Astrocyte of the spinal cord (primary cell): ENCODE measurements at places on chromosomes 6 and 20.

DNA sequence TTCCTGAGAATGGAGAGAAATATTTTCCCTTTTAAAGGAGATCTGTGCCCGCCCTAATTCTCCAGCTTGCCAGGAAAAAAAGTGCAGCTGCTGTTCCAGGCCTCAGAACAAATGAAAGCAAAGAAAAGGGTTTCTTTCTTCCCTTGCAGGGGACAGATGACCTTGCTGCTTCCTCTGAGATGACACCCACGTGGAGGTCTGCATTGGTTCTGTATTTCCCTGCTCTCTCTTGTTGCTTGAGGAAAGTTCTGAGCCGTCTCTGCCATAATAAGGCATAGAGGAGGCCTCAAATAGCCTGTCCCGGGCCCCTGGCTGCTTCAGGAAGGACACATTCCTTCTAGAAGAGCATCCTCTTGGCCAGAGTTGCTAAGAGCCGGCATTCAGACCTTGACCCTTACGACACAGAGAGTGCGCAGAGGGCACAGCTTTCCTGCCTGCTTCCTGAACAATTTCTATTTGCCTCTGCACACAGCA is 501.8 kb upstream of the SULF2 start:
- no peak for DNase-seq

GRCh38 chr6:149342525-149342924 is 25.0 kb downstream of the TAB2 start:
- DNase-seq, result no peak

GRCh38 chr6:137156650-137157049 is 16.8 kb downstream of the IL22RA2 start:
- DNase-seq, result no peak

- DNase-seq, result no peak
Observed at GRCh38 chr6:117918454-117918853, 11.4 kb downstream of the SLC35F1 start.

DNA sequence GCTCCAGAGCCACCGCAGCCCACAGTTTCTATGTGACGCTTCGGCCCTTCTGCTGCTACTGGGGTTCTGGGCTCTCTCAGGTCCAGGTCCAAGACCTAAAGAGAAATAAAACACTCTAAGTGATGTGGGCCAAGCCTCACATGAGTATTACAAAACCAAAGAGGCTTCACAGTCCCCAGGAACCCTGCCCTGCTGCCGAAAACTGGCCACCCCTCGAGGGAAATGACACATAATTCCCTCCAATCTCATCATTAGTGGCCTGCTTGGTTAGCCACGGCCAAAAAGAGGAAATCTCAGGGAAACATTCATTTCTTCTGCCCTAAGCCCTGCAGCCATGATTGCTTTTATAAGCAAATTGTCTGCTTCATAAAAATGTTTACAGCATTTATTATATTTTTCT is 32.5 kb downstream of the DLL1 start:
- no peak for DNase-seq

- peak; percentile 41 for DNase-seq
Observed at GRCh38 chr6:104887350-104887749, 27.6 kb upstream of the HACE1 start.

DNA sequence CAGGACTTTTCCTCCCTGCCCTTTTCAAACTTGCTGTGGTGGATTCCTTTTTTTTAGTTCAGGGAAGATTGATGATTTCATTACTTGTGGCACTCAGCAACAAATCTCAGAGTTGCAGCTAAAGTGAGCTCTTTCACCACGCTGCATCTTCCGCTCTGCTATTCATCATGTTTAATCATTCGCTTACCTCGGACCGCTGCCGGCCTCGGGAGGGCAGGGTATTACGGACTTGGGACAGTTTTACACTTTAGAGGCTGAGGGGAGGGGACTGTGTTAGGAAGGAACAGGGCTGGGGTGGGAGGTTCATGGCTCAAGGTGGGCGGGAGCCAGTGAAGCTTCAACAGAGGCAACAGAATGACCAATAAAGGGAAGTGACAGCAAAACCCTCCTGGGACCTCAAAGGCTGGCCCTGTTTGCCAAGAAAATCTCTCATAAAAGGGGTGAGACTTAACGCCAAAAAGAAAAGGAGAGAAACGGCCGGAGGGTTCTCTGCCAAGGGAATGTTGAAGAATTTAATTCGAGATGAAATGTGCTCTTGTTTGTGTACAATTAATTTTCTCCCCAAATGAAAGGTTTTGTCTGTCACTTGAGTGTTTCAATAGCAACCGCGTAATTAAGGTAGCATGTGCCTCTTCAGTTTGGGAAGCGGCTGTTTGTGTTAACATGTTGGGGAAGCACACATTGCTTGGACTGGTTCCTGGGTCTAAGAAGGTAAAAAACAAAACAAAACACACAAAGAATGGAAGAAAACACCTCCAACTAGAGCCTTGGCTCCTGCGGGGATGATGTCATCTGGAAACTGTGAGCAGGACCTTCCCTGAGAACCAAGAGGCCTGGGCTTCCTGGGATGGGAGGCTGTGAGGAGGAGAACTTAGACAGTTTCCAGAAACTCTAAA is 72.5 kb upstream of the SULF2 start:
- DNase-seq, result no peak

DNA sequence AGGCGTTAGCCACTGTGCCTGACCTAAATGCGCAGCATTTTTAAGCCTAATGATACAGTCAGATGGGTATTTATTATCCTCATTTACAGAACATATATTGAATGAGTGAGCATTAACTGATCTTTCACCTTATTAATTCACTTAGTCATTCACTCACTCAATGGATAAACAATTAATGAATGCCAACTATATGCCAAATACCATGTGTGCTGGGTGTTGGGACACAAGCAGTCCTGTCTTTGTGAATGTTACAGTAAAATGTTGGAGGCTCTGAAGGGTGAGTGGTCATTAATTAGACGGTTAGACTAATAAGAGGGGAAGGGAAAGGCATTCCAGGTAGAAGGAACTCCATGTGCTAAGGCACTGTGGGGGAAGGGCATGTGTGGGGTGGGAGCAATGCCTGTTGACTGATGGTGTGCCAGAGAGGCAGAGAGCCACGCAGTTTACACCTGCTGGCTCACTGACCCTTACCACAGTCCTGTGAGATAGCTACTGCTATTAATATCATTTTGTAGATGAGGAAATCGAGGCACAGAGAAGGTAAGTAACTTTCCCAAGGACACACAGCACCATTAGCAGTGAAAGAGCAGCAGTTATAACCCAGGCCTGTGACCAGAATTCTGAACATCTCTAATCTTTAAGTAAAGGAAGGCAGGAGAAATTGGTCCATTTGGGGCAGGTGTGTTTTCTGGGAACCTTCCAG is 38.7 kb upstream of the B4GALT5 start:
- DNase-seq, result no peak

DNA sequence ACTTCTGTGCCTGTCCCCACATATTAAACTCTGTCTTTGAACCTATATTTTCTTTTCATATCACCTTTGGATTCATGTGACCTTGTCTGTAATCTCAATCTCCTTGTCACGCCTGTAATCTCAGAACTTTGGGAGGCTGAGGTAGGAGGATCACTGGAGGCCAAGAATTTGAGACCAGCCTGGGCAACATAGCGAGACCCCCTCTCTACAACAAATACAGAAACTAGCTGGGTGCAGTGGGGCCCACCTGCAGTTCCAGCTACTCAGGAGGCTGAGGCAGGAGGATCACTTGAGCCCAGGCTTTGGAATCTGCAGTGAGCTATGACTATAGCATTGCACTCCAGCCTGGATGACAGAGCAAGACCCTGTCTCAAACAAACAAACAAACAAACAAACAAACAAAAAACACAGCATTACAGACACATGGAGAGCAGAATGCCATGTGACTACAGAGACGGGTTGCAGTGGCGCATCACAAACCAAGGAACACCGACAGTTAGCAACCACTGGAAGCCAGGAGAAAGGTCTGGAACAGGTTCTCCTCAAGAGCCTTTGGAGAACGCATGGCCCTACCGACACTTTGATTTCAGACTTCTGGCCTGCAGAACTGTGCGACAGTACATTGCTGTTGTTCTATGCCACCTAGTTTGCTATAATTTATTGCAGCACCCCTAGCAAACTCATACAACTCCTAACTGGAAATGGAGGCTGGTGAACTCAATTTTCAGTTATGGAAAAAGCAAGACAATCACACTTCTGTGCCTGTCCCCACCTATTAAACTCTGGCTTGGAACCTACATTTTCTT is 14.6 kb upstream of the TIAM2 start:
- DNase-seq, result no peak

DNA sequence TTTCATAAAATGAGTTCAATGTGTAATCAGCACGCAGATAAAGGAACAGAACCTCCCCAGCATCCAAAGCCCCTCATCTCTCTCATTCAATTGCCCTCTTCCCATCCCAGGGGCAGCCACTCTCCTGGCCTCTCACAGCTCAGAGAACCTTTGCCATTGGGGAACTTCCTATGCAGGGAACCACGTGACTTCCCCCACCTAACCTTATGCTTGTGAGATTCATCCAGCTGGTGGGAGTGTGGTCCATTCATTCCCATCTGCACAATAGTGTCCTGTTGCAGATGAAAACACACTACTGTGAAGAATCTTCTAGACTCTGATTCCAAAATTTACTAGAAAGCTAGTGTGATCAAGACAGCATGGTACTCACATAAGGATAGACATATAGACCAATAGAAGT is 299.3 kb downstream of the CDH4 start:
- DNase-seq, result no peak

GRCh38 chr20:10806539-10806938 is 132.7 kb upstream of the JAG1 start:
- no peak for DNase-seq

GRCh38 chr6:30329331-30329730 is 2.6 kb downstream of the TRIM39 start:
- no peak for DNase-seq

DNA sequence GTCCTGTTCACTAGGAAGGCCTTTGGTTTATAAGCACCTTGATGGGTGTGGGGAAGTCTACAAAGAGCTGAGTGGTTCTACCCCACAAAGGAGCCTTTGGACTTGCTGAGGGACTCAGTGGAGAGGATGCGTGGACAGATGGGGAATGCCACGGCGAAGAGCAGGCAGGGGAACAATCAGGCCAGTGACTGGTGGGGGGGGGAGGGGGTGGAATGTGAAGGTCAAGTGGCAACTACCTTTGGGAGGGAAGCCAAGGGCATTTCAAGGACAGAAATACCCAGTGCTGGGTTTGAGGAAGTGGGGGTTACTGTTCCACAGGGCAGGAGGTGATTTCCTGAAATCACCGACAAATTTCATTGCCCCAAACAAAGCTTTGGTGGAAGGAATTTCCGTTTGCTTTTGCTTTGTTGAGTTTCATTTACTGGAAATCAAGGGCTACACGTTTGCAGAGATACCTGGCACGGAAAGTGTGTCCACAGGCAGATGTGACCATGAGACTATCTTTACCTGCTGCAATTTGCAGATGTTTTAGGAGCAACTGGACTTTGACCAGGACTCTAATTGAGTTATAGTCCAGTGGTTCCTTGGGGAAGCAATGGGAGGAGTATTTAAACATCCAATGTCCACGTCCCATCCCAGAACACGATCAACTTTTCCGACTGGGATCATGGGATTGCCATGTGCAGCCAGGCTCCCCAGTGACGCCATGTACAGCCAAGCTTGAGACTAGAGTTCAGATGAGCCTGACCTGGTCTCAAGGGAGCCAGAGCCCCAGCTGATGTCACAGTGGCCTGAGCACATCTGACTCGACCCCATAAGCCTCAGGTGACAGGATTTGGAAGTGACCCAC is 8.0 kb downstream of the CST3 start:
- no peak for DNase-seq

DNA sequence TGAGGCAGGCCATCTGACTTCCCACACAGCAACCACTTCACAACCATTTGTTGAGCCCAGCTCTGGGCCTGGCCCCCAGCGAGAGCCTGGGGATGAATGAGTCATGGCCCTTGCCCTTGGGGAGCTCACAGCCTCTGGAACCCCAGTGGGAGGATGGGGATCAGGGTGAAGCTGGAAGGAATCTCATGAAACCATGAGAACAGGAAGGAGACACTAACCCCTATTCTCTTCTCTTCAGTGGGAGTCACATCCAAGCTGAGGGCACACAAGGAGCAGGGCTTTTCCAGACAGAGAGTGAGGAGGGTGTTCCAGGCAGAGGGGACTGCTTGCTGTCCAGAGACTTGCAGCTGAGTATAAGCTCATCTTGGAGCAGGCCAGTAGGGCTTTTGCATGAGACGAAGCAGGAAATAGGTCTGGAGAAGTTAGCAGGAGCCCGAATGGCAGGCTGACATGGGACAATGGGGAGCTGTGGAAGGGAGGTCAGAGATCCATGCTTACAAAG is 7.5 kb downstream of the FOXS1 start:
- DNase-seq, result peak; percentile 64

- no peak for DNase-seq
Observed at GRCh38 chr6:75631859-75632635, 30.4 kb downstream of the SENP6 start.

DNA sequence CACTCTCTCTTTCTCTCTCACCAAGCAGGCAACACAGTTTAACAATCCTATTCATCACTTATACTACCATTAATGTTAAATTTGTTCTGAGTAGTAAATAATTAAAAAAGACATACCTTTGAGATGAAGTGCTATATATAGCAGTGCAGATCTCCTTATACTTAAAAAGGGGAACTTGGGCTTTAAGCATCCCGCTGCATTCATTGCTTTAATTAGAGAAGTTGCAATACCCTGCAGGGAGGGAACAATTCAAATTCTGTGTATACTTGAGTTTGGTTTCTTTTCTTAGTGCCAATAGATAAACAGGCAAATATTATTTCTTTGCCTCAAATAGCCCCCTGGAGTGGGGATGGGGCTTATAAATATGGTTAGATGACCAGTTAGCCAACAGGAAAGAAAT is 10.8 kb upstream of the ZBTB24 start:
- DNase-seq, result no peak

- no peak for DNase-seq
Observed at GRCh38 chr6:35178932-35179832, 34.6 kb upstream of the SCUBE3 start.

DNA sequence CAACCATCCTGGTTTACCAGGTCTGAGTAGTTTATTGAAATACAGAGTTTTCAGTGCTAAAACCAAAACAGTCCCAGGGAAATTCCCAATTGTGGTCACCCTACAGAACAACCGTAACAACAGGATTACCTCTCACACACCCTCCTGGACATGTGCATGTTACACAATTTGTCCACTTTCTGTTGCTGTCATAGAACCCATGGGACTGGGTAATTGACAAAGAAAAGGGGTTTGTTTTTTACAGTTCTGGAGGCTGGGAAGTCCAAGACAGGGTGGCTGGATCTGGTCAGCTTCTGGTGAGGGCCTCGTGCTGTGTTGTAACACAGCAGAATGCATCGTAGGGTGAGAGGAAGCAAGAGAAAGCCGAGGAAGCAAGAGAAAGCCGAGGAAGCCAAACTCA is 9.1 kb upstream of the ADA start:
- no peak for DNase-seq

DNA sequence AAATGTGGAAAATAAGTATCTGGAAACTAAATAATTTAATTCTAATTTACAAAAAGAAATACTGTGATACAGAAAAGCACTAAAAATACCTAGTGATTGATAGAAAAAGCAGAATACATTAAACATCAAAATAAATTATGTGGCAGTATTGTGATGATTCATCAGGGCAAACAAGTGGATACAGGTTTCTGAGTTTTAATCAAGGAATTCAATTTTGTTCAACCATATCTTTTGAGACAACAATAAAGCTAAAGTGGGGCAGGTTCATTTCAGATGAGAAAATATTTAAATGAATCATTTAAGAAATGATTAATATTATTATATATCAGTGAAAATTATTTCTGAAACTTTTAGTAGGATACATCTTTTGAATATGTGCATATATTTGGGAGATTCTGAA is 49.8 kb downstream of the GRIK2 start:
- no peak for DNase-seq

- DNase-seq, result no peak
Observed at GRCh38 chr6:166834049-166834448, 122.3 kb downstream of the RNASET2 start.
